ELR (cell line): ENCODE measurements at places on chromosomes 5 and 9.

DNA sequence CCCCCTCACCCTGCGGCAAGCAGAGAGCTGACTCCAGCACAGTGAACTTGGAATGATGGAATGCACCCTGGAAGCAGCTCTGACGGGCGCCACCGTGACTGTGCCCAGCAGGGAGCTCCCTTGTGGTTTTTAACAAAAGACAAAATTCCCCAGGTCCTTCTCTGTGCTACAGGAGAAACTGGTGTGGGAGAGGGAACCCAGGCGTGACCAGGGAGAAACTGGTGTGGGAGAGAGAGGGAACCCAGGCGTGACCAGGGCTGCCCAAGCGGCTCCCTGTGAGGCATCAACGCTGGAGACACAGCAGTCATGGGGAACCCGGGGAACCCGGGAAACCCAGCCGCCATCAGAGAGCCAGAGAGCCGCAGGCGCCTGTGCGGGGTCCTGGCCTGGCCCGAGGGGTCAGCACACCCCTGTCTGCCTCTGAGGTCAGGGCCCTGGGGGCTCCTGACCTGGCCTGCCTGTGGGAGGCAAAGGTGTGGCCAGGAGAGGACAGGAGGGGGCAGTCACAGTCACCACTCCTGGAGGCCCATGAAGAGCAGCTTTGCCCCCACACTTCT, 3.1 kb upstream of the AHRR start:
- peak; percentile 74 for DNase-seq

DNA sequence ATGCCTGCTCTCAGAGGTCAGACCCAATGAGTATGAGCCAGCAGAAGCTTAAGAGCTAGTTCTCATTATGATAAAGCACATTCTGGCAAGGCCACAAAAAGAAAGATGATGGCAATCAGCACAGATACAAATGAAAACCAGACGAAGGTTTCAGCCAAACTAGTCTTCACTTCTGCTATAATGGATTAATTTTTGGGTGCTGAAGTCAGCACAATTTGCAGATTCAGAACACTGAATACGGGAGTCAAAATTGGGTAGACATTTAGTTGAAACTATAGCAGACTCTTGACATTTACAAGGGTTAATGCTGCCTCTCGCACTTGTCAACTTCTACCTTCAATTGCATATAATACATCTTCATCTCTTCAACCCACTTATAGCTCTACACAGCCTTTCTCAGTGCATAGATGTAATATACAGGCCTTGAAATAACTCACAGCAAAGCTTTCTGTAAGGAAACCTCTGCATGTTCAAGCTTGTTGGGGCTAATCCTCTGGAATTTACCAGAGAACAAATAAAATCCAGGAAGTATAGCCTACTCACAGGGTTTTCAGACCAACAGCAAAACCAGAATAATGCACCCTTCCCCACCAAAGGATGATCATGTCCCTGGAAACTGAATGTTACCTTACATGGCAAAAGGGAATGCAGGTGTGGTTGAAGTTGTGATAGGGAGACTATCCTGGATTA, 77.1 kb downstream of the BAAT start:
- no peak for DNase-seq

GRCh38 chr5:115956957-115957356, 5.3 kb upstream of the LVRN start:
- no peak for DNase-seq

DNA sequence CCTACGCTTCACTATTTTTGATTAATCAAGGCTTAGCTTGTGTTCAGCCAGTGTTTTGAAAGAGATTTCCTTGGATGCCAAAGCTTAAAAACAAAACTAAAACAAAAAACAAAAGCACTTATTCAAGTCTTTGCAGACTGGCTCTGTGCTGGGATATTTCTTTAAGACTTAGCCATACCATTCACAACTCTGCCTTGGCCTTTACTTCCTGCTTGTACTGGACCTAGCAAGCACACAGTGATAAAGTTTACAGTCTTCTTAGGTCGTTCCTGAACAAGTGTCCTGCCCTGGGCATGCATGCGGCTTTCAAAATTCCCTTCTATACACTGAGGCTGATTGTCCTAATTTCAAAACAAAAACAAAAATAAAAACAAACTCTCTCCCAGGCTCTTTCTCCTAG, 20.7 kb downstream of the FBXL17 start:
- DNase-seq, result no peak

DNA sequence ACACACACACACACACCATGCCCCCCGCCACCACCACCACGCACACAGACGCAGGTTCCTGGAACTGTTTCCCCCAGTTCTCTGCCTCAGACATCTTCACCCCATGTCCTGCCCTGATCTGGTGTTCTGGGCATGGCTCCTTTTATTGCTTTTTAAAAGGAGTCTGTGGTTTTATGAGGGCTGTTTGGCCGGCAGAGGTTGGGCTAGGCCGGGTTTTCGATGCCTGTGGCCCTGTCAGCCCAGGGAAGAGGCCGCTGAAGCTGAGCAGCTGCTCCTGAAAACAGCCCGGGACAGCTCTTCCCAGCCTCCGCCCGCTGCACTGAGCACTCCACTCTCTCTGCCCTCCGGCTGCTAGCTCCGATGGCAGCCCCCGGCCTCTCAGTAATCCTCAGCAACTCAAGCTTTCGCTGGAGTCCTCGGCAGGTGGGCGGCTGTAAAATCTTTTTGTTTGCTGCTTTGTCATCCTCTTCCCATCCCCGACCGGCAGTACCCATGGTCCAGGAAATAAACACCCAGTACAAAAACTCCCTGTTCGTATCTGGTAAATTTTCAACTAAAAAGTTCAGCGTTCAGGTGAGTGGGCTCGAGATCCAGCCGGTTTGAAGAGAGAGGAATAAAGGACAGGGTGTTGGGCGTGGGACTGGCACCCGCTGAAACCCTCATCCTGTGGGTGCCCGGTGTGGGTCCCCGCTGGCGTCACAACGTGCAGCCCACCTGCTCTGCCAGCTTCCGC, 103.0 kb upstream of the ERCC6L2 start:
- DNase-seq, result no peak

- DNase-seq, result no peak
Observed at GRCh38 chr5:68534131-68534940, 318.8 kb downstream of the PIK3R1 start.

- no peak for DNase-seq
Observed at GRCh38 chr9:131492070-131492469, 10.6 kb upstream of the POMT1 start.

DNA sequence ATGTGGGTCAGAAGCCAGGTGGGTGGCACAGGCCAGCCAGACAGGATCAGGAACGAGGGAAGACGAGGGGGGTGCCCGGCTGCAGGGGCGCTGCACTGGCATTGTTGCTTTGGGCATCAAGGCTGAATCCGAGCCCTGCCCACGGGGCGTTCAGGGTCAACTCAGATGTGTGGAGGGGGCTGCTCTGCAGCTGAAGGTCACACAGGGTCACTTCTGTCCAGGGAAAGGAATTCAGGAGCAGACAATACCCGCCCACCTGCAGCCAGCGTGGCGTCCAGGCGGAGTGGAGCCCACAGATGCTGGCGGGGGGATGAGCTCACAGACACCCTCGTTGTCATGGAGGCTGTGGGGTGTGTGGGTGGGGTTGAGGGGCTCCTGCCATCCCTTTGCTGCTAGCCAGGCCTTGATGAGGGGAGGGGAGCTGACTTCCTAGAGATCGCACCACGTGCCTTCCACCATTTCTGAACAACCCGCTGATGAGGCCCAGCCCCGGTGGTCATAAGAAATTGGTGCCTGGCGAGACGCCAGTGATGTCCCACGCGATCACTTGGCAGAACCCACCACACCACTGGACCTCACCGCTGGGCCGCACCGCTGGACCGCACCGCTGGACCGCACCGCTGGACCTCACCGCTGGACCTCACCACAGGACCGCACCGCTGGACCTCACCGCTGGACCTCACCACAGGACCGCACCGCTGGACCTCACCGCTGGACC, 31.2 kb downstream of the MRPL36 start:
- DNase-seq, result no peak

DNA sequence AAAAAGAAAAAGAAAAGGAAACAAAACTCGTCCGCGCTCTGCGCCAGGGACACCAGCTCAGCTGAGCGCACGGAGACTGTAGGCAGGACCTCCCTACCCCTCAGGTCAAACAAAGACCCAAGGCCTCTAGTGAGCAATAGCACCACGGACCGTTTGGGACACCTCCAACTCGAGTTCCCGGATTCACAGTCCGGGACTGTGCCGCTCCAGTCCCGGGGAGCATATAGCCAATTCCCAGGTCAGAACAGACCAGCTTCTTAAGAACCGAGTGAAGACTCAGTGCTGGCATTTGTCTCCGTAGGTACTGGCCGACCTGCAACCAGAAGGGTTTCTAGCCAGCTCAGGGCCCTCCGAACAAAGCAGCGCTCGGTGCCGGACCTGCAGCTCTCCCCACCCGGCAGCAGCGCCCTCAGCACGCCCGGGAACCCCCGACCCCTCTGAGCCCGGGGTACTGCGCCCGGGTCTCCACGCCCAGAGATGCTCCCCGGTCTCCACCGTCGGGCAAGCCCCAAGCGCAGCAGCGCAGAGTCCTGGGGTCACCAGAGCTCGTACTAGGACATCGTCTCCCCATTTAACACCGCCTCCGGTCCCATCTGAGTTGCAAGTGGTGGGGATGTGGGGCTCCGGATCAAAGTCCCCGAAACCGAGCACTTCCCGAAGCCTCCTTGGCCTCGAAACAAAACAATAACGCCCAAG, 591 bp downstream of the ABCA1 start:
- DNase-seq, result peak; percentile 68

- no peak for DNase-seq
Observed at GRCh38 chr5:5767286-5767928, 344.9 kb downstream of the ICE1 start.

- no peak for DNase-seq
Observed at GRCh38 chr9:113572076-113572861, 108.7 kb downstream of the RGS3 start.

GRCh38 chr5:169668732-169669131, 31.7 kb downstream of the DOCK2 start:
- peak; percentile 8 for DNase-seq

DNA sequence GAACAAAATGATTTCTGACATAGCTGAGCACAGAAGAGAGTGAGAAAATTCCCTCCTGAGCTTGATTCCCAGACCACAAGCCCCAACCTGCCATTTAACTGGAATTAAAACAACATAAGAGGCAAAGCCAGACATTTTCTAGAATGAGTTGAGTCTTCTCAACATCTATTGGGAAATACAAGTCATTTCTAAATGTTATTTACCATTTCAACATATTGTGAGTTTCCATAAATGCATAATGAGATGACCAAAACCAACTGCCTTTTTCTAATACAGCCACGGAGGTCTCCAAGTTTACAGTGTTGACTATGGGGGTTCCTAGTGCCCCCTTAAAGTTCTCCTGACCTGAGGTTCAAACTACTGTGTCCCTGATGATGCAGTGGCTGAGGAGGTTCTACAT, 20.0 kb downstream of the SH3TC2 start:
- no peak for DNase-seq

DNA sequence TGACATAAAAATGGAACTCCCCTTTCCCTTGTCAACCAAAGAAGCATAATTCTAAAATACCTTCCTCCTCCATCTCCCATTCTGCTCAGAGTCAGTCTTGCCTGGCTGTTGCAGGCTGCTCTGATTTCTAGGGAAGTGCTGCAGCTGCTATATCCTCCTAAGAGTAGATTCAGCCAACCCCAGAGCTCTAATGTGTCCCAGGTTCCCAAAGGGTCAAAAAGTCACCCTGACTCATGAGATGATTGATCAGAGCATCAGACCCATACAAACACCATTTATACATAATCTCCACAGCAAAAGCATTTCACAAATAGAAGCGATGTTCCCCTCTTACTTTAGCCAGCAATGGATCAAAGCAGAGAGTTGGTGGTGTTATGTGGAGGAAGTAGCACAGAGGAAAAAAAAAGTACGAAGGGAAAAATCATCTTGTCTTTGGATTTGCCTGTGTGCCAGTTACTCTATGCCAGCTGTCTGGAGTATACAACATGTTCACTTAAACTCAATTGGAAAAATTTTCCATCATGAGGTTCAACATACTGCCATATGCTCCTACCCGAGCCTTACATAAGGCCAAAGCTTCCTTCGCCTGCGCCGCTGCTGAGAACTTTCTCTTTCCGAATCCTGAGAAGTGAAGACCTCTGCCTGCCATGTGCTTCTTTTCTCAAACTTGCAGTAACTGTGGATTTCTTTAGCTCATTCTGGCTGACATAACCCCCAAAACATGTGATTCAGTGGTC, 258.0 kb downstream of the TLE4 start:
- DNase-seq, result peak; percentile 4

DNA sequence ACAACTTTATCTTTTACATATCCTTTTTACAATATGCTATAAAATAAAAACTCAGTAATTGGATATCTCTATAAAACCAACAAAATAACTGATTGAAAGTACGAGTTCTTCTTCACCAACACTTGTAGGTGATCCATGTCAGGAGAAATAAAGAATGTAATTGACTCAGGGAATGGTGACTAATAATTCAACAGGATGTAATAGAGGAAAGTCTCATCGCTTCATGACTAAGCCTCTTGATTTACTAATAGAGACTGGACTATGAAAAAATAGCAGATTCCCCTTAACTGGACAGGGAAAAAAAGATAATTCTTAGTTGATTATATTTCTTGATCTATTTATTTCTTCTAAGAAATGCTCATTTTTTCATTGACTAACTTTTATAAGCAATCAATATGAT, 507.7 kb upstream of the PTGER4 start:
- peak; percentile 92 for DNase-seq

DNA sequence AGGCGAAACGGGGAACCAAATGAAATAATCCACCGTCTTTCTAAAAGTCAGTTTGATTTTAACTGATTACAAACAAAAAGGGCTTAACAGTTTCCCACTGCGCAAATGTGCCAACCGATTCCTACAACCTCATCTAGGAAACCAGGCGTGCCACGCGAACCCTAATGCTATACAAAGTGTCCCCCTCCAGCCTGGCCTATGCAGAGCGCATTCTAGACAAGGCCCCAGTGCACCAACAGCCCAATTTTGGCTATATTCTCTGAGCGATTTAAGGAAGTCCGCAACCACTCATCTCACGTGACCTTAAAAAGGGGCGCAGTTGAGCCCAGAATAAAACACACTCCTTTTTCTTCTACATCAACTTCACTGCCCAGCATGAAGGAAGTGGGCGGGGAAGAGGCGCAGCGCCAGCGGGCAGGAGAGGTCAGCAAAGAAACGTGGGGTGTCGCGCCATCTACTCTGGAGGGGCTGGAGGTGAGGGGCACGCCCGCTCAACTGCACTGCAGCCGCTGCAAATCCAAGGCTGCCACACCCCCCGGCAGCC, 779 bp downstream of the FAM13B start:
- peak; percentile 73 for DNase-seq

GRCh38 chr5:109945097-109945678, 255.5 kb downstream of the MAN2A1 start:
- DNase-seq, result no peak

DNA sequence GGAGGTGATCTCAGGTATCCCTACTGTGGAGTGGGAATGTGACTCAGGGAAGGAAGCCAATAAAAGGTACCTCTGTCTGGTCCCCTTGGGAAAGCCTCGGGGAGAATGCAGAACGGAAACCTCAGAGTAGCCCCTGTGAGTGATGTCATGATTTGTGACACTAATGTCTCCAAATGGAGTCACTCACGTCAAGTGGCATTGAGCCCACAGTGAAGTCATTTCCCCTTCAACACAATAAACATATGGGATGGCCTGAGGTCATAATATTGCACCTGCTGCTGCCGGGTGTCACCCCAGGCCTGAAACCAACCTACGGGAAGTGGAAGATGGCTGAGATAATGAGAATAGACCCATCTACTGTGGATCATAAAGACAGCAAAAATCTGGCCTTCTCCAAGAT, 75.9 kb upstream of the GOLM1 start:
- no peak for DNase-seq
